ENCODE measurements at places on chromosomes 13 and 19. TPM values are rescaled to one million over a fixed set of nuclear protein-coding genes. Genes with fewer than 3 reads are reported as not detected.

Gene ZNF132
- total RNA-seq = 1.8 TPM

Gene ATP7B
- total RNA-seq = 0.28 TPM

Gene MAMSTR
- 0.80 TPM for total RNA-seq

GRCh38 chr13:111031531-111031961 is 83.6 kb upstream of the ARHGEF7 start:
- DNase-seq = no peak

DNA sequence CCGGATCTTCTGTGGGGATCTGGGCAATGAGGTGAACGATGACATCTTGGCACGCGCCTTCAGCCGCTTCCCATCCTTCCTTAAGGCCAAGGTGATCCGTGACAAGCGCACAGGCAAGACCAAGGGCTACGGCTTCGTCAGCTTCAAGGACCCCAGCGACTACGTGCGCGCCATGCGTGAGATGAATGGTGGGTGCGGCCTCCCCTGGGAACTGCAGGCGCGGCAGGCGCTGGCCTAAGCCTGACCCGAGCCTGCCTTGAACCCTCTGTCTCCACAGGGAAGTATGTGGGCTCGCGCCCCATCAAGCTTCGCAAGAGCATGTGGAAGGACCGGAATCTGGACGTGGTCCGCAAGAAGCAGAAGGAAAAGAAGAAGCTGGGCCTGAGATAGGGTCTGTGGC is 4.4 kb upstream of the ETV2 start:
- no peak for DNase-seq

DNA sequence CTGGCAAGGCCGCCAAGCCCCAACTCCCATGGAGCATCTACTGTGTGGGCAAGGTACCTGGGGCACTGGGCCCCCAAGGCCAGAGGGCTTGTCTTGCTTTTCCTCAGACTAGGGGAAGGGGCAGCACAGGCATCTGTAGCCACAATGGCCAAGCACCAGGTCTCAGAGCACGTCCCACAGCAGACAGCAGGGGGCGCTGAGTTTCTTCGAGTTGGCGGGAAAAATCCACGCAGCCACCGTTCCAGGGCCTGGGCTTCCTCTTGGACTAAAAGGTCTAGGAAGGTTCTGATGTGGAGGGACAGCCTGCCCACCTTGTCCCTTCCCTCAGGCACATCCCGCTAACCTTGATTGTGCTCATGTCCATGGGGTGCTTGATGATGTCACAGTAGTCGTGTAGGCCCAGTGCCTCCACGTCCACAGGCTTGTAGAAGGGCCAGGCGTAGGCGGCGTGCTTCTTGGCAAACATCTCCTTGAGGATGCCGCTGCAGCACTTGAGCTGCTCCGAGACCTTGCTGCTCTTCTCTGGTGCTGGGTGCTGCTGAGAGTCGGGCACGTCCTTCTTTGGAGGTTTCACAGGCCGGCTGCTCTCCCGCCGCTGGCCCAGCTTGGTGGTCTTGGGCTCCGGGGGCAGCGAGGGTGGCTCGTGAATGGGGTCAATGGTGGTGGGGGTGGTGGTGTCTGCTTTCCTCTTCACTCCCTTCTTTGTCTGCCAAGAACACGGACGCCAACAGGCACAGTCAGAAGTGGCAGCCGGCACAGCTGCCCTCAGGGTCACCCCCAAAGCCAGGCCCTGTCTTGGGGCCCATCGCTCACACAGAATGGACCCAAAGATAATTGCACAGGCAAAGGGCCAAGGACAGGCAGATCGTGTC is 32.0 kb upstream of the EPHX3 start:
- DNase-seq = peak; percentile 58

Gene NHLRC3
- total RNA-seq = 27.8 TPM

All from naive thymus-derived CD4-positive, alpha-beta T cell (primary cell).